ENCODE measurements at places on chromosomes 2 and 18.

DNA sequence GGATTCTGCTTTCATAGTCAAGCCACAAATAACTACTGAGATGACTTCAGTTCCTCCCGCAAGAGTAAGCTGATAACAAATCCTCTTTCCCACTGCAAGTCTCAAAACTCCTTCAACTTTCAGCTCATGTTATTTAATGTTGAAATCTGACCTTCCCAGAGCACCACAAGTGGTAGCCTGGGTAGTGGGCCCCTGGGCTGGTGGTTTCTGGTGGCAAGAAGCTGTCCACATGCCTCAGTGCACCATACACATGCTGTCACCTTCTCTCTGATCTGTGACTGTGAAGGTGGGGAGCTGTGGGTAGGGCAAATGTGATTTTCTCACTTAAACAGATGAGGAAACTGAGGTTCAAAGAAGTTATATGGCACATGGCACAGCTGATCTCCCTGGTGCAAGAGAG lies 246.1 kb upstream of the EPAS1 start:
- no peaks in the 10 kb centered on the region for H3K27me3 ChIP-seq
- no peak overlapping the region for H3K4me3 ChIP-seq
- H3K36me3 ChIP-seq: no peaks in the 10 kb centered on the region
- no peaks in the 10 kb centered on the region for H3K4me1 ChIP-seq

DNA sequence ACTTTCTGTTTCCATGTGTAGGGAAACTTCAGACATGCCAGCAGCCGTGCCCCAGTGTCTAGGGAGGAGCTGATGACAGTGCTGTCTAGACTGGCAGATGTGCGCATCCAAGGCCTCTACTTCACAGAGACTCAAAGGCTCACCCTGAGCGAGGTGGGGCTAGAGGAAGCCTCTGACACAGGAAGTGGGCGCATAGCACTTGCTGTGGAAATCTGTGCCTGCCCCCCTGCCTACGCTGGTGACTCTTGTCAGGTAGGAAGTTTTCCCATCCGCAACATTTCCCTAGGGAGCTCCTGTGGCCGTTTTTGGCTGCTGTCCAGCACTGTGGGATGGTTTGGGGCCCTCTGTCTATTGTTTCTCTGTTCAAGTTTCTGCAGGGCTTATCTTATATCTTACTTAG lies 143.1 kb upstream of the TTC39C start:
- no peaks in the 10 kb centered on the region for H3K36me3 ChIP-seq
- H3K27ac ChIP-seq: no peak overlapping the region
- peaks cover 11% of the 10 kb centered on the region for H3K27me3 ChIP-seq
- no peak for DNase-seq
- H3K4me3 ChIP-seq: no peak overlapping the region

DNA sequence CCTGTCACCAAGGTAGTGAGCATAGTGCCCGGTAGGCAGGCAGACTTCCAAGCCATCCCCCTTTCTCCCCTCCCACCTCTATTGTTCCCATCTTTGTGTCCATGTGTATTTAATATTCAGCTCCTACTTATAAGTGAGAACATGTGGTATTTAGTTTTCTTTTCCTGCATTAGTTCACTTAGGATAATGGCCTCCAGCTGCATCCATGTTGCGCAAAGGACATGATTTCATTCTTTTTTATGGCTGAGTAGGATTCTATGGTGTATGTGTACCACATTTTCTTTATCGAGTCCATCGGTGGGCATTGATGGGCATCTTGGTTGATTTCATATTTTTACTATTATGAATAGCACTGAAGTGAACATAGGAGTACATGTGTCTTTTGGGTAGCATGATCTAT lies 35.3 kb downstream of the MMADHC start:
- DNase-seq: no peak
- H3K36me3 ChIP-seq: no peaks in the 10 kb centered on the region
- H3K27ac ChIP-seq: no peak overlapping the region
- H3K27me3 ChIP-seq: no peaks in the 10 kb centered on the region
- no peak overlapping the region for H3K4me3 ChIP-seq
- no peaks in the 10 kb centered on the region for H3K4me1 ChIP-seq

- H3K4me1 ChIP-seq: peaks cover 8% of the 10 kb centered on the region
- DNase-seq: no peak
- no peak overlapping the region for H3K4me3 ChIP-seq
- H3K27me3 ChIP-seq: no peaks in the 10 kb centered on the region
- H3K36me3 ChIP-seq: no peaks in the 10 kb centered on the region
These were observed 206.6 kb downstream of the NDUFA10 start for GRCh38 chr2:239818531-239819011.

DNA sequence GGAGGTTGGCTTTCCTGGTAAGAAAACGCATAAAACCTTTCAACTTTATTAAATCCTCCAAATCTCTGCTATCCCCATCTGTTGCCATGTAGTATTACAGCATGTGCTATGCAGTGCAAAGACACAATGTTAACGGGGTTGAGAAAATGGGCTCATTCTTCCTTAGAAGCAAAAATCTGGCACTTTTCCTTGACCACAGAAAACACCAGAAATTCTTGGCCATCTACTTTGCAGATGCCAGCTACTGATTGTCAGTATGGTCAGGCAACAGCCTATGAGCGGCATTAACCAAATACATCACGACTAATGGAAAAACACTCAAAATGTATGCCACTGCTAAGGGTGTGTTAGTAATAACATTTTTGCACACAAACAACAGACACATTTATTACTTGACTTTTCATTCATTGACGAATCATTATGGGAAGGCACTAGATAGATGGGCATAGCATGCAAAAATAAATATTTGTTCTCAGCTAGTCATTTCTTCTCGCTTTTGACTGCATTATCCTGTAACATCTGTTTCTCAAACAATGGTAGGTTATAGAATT lies 65.2 kb upstream of the CRIM1 start:
- H3K36me3 ChIP-seq: no peaks in the 10 kb centered on the region
- DNase-seq: no peak
- no peak overlapping the region for H3K27ac ChIP-seq
- H3K4me3 ChIP-seq: no peak overlapping the region
- no peaks in the 10 kb centered on the region for H3K4me1 ChIP-seq

- DNase-seq: peak; percentile 21
- no peak overlapping the region for H3K4me3 ChIP-seq
- no peaks in the 10 kb centered on the region for H3K27me3 ChIP-seq
- H3K27ac ChIP-seq: no peak overlapping the region
- no peaks in the 10 kb centered on the region for H3K4me1 ChIP-seq
- no peaks in the 10 kb centered on the region for H3K36me3 ChIP-seq
These were observed 66.7 kb upstream of the DNAJC10 start for GRCh38 chr2:182649316-182649715.

GRCh38 chr2:128366713-128367511 lies 48.2 kb upstream of the HS6ST1 start:
- DNase-seq: peak; percentile 41
- H3K27me3 ChIP-seq: no peaks in the 10 kb centered on the region
- H3K27ac ChIP-seq: no peak overlapping the region
- no peaks in the 10 kb centered on the region for H3K36me3 ChIP-seq
- H3K4me1 ChIP-seq: no peaks in the 10 kb centered on the region
- no peak overlapping the region for H3K4me3 ChIP-seq

Measured in lung (tissue), 17 donors.